ENCODE measurements at places on chromosomes 4 and X. TPM values are rescaled to one million over a fixed set of nuclear protein-coding genes. Genes with fewer than 3 reads are reported as not detected.

DNA sequence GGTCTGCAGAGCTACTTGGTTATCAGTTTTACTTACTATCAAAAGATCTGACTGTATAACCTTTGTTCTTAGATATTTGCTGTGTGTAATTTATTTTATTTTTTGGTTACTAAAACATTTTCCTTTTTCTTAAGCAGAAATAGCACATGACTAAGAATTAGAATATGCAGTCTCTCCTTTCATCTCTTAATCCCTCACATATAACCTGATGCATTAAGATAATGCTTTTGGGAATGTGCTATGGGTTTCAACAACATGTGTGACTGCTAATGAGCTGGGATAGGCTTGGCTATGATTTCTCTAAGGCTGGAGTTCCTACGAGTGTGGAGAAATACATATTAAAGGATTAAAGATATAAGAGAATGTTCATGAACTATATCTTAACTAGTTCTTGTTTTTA lies 41.5 kb downstream of the SHROOM3 start:
- no peak for DNase-seq

- no peak for DNase-seq
Measured at GRCh38 chr4:183541752-183542040, 36.8 kb downstream of the ING2 start.

DNA sequence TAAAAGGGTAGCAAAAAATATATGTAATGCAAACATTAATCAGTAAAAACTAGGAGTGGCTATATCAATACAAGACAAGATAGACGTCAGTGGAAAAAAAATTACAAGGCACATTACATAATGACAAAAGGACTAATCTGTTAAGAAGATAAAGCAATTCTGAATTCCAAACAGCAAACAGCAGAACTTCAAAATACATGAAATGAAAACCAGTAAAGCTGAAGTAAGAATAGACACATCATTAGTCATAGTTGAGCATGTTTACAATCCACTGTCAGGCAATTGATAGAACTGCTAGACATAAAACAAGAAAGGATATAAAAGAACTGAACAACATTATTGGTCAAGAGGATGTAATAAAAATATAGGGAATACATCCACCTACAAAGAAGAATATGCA lies 12.2 kb downstream of the SULT1B1 start:
- DNase-seq = no peak

Gene GAB3
- total RNA-seq = 8.0 TPM

DNA sequence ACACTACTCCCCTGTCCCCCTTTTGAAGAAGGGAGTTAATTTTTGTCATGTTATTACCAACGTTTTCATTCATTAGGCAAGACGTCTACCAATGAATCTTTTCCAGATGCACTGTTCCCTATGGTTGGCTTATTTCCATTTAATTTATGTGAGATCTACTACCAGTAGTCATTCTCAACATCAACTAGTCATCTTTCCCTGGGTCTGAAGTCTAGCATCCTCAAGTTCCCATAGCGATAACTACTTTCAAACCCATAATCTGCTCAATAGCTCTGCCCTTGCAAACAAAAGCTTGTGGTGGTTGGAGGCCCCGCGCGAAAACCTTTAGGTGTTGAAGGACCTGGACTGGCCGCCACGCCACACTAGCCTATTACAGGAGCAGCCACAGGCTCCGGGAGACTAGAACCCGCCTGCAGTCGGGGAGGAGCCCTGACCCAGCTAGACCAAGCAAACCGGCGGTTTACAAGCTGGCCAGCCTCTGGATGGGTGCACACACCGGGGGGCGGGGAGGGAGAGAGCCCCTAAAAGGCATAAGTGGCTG lies 746 bp downstream of the PPAT start:
- no peak for DNase-seq
